Bronchial epithelial cell (primary cell): ENCODE measurements at places on chromosomes 16 and 17. TPM values are rescaled to one million over a fixed set of nuclear protein-coding genes. Genes with fewer than 3 reads are reported as not detected.

GOSR1 gene
- 18.3 and 38.7 TPM in 2 replicates for total RNA-seq

C1QL1 gene
- total RNA-seq, result not detected in 2 replicates

GRCh38 chr17:57107498-57108101 is 22.6 kb downstream of the AKAP1 start:
- peak; percentile 79 for DNase-seq

- DNase-seq, result no peak
Observed at GRCh38 chr16:57485091-57485915, 990 bp downstream of the DOK4 start.

- DNase-seq, result peak; percentile 5
Observed at GRCh38 chr17:10648956-10649355, 8.2 kb downstream of the MYH3 start.

- no peak for DNase-seq
Observed at GRCh38 chr16:75710344-75710743, 9.1 kb upstream of the DUXB start.

DNA sequence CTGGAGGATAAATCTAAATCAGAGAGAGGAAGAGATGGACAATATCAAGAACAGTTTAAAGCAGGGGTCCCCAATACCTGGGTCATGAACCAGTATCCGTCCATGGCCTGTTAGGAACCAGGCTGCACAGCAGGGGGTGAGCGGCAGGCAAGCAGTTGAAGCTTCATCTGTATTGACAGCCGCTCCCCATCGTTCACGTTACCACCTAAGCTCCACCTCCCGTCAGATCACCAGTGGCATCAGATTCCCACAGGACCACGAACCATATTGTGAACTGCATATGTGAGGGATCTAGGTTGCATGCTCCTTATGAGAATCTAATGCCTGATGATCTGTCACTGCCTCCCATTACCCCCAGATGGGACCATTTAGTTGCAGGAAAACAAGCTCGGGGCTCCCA is 226.5 kb downstream of the SLC39A11 start:
- no peak for DNase-seq

- no peak for DNase-seq
Observed at GRCh38 chr16:49738832-49739231, 117.1 kb downstream of the ZNF423 start.

DNA sequence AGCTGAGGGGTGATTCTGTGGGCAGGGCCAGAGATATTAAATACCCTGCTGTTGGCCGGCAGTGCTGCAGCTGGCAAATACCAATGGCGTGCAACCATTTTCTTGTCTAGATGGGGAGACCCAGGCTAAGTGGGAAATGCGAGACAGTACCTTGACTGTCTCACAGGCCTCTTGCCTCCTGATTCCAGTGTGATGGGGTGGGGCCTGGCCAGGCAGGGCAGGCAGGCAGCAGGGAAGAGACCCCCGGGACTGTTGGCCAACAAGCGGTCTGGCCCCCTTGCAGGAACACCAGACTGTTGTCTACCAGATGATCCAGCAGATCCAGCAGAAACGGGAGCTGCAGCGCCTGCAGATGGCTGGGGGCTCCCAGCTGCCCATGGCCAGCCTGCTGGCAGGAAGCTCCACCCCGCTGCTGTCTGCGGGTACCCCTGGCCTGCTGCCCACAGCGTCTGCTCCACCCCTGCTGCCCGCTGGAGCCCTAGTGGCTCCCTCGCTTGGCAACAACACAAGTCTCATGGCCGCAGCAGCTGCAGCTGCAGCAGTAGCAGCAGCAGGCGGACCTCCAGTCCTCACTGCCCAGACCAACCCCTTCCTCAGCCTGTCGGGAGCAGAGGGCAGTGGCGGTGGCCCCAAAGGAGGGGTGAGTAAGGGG is 5.7 kb upstream of the CISD3 start:
- no peak for DNase-seq

- peak; percentile 45 for DNase-seq
Observed at GRCh38 chr17:55806745-55807495, 56.1 kb downstream of the PCTP start.

GRCh38 chr16:54930005-54930868 is at the start of gene IRX5:
TSS of gene IRX5 (plus strand) at chr16:54930865. CDS start at chr16:54931199, 334 bp downstream.
- peak; percentile 86 for DNase-seq

DNA sequence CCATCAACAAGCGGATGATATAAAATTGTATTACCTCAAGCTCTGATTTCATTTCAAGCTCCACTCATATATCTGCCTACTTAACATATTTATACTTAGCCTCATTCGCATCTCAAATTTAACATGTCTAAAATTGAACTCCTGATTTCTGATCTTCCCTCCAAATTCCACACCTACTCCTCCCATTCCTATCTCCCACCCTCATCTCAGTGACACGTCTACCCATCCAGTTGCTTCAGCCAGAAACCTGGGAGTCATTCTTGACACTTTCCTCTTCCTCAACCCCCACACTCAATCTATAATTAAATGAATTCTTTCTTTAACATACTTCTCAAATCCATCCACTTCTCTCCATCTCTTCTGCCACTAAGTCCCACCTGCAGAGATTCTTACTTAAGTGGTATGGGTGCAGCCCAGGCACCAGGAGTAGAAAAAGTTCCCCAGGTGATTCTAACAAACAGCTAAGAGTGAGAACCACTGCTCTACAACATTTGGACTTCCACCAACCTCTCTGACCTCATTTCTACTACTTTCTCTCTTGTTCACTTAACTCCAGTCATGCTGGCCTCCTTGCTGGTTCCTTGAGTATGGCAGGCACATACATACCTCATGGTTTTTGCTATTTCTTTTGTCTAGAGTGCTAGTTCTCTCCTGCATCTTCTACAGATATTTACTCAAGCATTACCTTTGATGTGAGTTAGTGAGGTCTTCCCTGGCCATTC is 18.1 kb downstream of the SPOP start:
- DNase-seq, result no peak

- DNase-seq, result no peak
Observed at GRCh38 chr16:83939266-83939855, 13.7 kb upstream of the OSGIN1 start.
